GM13977 (cell line): ENCODE measurements at places on chromosomes 6 and 20.

DNA sequence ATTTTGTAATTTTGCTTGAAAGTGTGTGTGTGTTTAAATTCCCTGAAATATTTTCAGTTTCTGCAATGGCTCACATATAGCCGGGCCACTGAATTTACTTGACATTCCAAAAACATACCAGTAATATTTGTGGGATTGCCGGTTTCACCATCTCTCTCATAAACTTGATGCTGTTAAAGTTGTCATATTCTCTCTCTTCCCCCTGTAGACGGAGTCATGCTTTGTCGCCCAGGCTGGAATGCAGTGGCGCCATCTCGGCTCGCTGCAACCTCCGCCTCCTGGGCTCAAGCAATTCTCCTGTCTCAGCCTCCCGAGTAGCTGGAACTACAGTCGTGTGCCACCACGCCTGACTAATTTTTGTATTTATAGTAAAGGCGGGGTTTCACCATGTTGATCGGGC, 122.1 kb downstream of the TIAM2 start:
- no peak for DNase-seq

GRCh38 chr20:11906626-11907480, 10.8 kb upstream of the BTBD3 start:
- no peak for DNase-seq

- DNase-seq: no peak
Measured at GRCh38 chr20:50194422-50194830, 3.8 kb downstream of the CEBPB start.

DNA sequence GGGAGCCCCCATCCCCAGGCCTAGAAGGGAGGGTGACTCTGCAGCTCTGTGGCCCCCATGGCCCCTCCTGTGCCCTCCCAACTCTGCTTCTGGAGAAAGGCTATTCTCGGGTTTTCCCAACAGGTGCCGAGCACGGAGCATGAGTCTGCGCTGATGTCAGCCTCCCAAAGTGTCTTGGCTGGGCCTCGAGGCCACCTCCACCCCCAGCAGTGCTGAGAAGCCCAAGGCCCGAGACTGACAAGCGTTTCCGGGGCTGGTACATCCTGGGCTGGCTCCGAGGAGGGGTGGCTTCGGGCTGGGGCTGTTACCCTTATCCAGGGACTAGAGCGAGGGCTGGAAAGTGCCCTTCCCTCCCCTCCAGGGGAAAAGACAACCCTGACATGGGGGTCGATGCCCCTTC, 60.2 kb upstream of the GATA5 start:
- no peak for DNase-seq

DNA sequence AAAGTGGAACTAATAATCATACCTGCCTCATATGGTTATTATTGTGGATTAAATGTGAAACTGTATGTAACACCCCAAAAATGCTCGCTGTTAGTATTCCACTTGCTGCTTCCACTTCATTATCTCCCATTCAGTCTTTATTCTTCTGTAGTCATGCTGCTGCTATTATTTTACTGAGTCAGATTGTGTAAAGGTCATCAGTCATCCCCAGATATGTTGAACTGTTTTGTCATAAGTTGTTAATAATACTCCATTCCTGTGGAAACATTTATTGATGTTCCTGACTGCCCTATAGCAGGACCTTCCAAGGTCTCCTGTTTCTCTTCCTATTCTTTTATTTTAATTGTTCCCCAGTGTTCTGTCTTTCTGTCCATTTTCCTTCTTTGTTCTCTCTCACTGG, 1148.3 kb downstream of the EPHA7 start:
- DNase-seq: no peak

DNA sequence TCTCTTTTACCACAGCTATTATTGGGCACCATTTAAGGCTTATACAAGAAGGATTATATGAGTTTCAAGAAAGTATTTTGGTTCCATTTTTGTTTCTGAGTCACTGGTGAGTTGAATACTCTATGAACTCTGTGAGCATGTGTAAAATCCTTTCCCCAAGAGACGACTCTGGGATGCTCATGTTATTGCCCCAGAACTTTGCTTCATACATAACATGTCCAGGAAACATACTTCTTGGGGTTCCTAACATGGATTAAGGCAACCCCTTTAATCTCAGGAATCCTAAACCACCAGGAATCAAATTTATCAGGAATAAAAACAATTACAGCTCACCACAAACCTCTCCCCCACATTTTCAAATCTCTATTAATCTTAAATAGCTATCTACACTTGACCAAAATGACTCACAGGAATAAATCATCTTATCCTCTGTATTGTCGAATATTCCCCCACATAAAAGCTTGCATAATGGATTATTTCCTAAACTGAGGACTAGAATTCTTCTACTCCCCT, 117.5 kb upstream of the COL21A1 start:
- no peak for DNase-seq

DNA sequence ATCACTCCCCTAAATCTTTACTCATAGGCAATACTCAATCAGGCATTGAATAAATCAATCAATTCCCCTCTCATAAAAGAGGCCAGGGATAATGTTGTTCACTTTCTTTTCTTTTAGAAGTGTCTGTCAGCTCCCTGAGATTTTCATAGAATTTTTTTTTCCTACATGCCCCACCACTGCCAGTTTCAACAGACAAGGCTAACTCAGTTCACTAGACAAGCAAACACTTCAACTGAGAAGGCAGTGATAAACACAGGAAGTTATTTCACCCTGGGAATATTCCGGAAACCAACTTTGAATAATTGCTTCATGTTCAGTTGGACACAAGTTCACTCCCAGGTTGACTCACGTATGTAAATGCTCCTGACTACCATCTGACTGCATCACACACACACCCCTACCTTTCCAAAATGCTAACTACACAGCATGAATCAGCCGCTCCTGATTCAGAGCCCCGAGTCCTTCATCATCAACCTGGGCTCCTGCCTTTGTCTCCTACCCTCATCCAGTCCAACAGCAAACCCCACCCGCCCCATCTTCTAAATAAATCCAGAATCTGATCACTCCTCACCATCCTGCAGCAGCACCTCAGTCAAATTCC, 143.9 kb downstream of the BCAS1 start:
- DNase-seq: peak; percentile 44

DNA sequence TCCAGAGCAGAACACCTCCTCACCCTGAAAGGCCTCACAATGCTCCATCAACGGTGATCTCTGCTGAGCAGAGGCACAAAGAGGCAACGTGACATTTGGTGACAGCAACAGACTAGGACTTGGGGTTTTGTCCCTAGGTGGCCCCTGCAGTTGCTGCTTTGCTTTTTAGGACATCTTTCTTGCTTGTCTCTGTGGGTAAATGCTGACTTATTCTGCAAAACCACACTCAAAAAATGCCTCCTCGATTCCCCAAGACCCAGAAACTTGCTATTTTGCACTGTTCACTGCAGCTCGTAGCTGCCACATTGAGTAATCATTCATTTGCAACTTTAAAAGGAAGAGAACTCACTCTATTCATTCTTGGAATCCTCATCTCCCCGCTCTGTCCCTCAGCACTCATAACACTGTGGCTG, 209.9 kb downstream of the LY86 start:
- DNase-seq: peak; percentile 56

GRCh38 chr6:128117916-128118315, 217.1 kb upstream of the THEMIS start:
- no peak for DNase-seq

DNA sequence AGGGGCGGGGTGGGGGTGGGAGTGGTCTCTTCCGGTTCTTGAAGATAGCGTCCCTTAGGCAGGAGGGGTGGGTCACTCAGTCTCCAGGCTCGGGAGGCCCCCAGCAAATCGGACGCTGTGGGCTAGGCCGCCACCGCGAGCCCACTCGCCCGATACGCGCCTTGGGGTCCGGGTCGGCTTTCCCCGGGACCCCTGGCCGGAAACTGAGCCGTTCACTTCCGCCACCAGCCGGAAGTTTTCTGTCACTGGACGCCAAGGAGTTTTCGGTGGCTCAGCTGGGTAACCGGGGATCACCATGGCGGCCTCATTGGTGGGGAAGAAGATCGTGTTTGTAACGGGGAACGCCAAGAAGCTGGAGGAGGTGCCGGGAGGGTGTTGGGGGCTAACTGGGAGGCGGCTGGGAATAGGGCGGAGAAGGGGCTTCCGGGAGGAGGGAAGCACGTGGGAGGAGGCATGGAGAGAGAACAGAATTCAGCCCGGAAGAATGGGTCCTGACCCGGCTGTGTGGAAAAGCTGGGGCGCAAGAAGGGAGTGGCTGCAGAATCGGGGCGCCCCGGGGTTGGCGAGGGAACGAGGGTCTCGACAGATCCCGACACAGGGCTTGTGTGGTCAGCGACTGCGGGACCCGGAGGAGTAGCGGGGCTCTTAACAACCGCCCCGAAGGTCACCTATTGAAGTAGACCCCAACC, at the start of gene ITPA:
ITPA (plus strand) TSS at position 242 of the 689 bp plus-strand sequence; CDS start at position 296, 54 bp downstream.
- DNase-seq: peak; percentile 82

DNA sequence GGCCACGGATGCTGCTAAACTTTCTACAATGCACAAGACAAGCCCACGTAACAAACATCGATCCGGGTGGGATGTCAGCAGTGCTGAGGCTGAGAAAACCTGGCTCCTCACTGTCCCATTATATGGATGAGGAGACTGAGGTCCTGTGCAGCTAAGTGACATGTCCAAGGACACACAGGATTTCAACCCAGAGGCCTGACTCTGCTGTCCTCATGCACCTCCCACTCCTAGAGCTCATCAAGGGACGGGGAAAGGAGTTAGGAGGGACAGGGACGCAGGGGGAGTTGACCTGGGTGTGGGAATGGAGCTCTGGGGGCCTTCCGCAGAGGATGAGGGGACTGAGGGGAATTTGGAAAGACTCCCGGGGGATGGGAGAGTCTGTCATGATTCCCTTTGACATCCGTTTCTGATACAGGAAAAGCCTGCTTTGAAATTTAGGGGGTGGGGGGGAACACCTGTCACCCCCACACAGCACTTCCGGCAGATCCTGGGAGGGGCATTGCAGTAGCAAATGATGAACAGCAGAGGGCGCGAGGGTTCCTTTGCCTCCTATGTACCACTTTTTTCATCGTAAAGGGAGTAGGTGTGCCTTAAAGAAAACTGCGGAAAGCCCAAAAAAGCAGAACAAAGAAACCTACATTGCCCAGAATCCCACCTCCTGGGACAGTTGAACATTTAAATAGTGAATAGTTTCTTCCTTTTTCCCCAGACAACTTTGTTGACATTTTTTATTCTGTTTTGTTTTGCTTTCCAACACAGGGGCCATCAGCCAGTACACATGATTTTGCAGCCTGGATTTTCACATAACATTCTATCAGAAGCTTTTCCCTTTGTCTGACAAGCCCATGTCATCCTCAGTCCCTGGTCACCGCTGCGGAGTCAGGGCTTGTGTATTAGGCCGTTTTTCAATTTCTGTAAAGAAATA, 48.6 kb downstream of the SLC2A10 start:
- DNase-seq: peak; percentile 78

DNA sequence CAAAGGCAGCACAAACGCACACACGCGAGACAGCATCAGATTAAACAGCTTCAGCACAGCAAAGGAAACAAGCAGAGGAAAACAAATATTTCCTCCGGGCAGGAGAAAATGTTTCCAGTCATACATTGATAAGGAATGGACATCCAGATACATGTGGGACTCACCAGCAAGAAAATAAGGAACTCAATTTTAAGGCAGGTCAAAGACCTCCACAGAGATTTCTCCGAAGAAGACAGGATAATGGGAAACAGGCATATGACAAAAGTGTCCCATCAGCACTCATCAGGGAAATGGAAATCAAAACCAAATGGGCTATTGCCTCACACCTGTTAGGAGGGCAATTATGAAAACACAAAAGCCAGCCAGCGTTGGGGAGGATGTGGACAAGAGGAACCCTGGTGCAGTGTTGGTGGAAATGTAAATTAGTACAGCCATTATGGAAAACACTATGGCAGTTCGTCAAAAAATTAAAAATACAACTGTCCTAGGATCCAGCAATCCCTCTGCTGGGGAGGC, 9.7 kb upstream of the SLCO4A1 start:
- DNase-seq: no peak

GRCh38 chr6:135955099-135955498, 103.6 kb downstream of the PDE7B start:
- no peak for DNase-seq

DNA sequence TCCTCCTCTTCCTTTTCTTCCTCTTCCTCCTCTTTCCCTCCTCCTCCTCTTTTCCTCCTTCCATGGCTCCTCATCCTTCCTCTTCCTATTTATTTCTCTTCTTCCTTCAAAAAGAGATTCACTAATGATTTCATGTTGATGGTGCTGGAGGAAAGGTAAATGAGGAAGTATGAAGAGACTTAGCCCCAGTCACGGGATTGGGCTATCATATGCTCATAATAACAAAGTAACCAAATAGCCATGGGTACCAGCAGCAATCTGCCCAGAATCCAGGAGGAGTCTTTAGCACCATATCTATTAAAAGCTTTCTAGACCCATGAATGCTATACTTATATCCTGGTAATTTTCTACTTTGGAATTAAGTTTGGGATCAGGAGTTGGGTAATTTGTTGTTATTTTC, 910.9 kb upstream of the MAP3K7 start:
- no peak for DNase-seq

DNA sequence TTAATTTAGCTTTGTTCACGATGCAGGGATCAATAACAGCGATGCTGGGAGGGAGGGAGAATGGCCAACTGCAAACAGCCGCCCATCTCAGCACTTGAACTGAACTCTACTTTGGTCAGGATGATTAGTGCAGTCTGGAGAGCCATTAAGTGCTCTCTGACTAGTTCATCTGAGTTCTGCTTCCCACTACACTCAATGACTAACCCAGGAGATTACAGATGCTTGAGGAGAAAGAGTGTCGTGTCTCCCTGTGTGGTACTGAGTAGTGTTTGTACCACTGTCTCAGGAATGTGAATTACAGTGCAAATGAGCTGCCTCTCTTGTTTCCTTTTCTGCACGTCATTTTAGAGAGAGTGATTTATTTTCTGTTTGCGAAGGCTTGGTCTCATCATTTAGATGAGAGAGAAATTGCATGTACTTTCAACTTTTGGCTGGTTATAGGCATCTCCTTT, 23.5 kb downstream of the CARMIL1 start:
- DNase-seq: no peak

DNA sequence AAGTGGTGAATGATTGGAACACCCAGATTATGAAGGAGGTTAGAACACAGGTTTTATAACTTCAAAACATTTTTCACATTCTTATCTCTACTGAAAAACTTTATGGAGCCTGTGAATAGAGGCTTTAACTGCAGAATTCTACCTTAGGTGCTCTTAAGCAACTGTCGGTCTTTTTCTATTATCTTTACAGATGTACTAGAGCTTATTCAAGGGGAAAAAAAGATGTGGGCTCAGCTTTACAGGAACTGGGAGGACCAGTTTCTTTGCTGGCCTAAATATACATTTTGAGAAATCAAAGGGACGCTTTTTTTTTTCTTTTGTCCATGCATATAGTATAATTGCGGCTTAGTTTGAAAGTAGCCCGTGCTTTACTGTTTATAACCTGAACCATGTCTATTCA, 58.9 kb downstream of the UST start:
- DNase-seq: no peak
